ENCODE measurements at places on chromosomes 4 and X. TPM values are rescaled to one million over a fixed set of nuclear protein-coding genes. Genes with fewer than 3 reads are reported as not detected.

DNA sequence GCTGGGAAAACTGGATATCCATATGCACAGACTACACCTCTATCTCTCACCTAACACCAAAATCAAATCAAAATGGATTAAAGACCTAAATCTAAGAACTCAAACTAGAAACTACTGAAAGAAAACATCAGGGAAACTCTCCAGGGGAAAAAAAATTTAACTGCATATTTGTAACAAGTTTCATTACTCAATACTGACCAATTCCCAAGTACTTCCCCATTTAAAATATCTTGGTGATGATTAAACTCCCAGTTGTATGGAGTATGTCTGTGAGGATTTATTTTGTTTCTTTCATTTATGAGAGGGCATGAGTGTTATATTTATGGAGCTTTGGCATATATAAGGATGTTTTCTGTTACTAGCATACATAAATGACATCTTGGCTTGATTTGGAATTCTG, 112.3 kb upstream of the IL15 start:
- DNase-seq = peak; percentile 50

DNA sequence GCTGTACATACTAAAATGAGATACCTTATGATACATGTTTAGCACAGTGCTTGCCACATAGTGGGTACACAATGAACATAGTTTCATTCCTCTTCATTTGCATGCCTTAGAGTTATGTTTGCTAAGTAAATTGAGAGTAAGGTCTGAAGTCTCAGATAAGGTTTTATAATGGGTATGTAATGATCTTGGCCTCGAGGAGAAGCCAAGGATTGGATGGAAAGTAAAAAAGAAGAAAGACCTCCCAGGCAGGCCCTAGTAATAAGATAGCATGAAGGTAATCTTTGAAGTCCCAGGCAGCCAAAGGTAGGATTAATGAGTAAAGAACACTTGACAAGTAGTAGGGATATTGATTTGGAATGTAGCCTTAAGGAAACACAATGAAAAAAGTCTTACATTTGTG, 55.8 kb upstream of the TSPAN7 start:
- no peak for DNase-seq

DNA sequence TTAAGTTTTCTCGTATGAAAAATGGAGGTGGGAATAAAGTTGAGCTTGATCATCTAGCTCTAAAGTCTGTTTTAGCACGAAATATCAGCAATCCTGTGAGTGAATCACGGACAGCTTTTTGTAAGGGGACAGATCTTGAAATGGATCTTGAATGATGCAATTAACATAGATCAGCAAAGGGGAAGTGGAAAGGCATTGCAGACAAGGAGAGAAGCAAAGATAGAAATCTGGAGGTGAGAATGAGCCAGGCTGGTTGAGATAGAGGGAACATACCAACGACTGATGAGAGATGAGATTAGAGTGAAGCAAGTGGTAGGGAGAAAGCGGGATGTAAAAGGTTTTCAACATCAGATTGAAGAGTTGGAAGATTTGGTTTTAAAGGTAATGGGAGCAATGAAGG, 4.6 kb upstream of the DGKK start:
- DNase-seq = no peak

GRCh38 chrX:141164406-141164805, 12.5 kb downstream of the LDOC1 start:
- no peak for DNase-seq

- no peak for DNase-seq
Observed at GRCh38 chr4:77856152-77856551, 6.5 kb upstream of the MRPL1 start.

DNA sequence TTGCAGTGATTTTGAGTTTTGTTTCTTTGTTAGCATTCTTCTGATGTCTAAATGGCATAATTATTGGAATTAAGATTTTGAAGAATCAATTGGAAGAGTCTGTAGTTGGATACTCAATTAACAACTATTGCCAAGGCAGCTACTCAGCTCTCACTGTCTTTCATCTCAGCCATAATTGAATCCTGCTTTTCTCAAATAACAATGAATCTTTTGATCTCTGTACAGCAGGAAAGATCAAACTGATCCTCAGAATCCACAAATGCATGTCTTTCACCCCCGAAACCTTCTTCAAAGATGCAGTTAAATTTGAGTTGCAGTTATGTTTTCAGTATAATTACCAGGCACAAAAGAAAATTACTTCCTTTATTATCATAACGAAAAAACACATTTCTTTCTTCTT, 86.2 kb downstream of the MAD2L1 start:
- no peak for DNase-seq

DNA sequence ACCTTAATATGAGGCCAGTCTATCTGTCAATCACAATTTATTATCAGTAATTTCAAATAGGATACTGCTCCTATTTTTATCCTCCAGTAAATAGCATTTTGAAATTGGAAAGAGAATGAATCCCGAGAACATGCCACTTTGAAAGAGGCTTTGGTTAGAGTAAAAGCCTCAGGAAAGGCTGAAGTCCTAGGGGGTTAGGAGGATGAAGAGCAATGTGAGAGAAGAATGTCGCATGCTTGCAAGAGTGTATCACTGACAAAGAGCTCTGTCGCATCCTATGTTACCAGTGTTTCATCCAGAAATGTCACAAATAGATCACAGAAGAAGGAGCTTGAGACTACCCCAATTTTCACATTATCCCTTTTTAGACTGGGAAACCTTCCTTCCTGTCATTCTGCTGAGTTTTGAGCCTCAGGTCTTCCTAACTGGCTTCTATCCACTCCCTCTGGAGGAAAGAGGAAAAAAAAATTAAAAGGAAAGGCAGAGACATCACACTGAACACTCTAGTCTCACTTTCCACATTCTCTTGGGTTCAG, 39.8 kb downstream of the GPM6A start:
- no peak for DNase-seq

DNA sequence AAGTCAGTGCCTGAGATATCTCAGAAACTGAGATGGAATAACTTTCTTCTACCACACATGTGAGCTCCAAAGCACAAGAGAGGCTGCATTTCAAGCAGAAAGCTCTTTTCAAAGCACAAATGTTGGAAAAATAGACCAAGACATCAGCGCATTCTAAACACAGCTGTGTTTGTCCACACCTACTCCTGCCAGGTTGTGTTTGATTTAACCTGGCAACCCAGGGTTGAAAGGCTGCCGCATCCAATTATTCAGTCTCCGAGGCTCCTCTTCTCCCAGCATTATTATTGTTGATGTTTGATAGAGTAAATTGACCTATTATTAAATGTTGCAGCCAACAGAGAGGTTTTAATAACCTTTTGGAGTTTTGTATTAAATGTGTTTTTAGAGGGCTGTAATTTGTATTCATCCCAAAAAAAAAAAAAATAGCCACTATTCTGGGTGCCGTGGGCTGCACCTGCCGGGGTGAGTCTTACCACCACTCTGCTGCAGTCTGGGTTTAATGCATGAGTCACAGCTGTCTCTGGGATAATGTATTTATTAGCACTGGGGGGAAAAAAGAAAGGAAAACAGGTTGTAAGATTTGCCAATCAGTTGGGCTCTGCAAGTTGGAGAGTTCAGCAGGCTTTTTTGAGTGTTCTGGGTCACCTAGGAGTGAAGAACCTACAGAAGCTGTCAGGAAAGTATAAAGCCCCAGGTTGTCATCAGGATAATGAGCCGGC, 105.2 kb upstream of the NOCT start:
- DNase-seq = peak; percentile 34

- peak; percentile 47 for DNase-seq
Observed at GRCh38 chrX:135340831-135341230, 31.6 kb downstream of the ETDC start.

Gene CCSER1
- not detected for polyA plus RNA-seq
